Right atrium auricular region (tissue), 2 donors: ENCODE measurements at places on chromosomes 4 and X. TPM values are rescaled to one million over a fixed set of nuclear protein-coding genes. Genes with fewer than 3 reads are reported as not detected.

The NDST3 gene
- total RNA-seq: 0.15 TPM

The FAT4 gene
- 15.2 TPM for total RNA-seq

DNA sequence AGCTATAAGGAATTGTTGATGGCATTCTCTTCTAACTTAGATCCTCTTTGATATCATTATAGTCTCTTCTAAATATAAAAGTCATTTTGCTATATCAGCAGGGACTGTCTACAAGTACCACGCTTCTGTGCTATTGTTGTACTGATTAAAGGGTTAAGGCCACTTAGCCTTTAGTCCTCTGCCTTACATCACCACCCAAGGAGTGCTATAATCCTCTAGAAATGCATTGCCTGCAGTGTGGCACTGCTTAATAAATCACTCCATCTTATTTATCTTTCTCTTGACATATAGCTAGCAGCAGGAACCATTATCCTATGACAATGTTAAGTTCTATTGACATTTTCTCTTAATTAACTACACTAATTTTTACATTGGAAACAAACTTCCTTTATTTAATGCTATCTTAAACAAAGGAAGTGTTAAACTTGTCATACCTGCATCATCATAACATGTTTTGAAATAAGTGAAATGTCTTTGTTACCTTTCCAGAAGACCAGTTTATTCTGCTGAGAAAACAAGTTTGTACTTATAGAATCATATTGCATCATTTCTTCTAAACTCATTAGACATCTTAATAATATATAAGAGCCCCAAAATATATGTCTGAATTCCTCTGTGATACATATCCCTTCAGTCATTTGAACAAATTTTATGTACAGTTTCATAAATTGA lies 360.9 kb upstream of the ATOH1 start:
- no peak for DNase-seq

- no peak for DNase-seq
Measured at GRCh38 chrX:2516623-2517022, 15.8 kb upstream of the DHRSX start.

GRCh38 chr4:139557556-139558110 lies 1.6 kb upstream of the SETD7 start:
- no peak for DNase-seq

DNA sequence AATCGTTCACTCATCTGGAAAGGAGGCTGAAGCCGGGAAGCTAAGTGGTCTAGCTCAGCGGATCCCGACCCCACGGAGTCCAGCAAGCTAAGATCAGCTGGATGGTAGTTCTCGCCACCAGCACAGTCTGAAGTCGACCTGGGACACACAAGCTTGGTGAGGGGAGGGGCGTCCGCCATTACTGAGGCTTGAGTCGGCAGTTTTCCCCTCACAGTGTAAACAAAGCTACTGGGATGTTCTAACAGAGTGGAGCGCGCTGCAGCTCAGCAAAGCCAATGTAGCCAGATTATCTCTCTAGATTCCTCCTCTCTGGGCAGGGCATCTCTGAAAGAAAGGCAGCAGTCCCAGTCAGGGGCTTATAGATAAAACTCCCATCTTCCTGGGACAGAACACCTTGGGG lies 555.4 kb downstream of the BCOR start:
- DNase-seq: no peak
